ENCODE measurements at places on chromosomes 13 and 19. TPM values are rescaled to one million over a fixed set of nuclear protein-coding genes. Genes with fewer than 3 reads are reported as not detected.

GRCh38 chr13:50453188-50453587 is 390.3 kb downstream of the DLEU7 start:
- DNase-seq, result no peak

- DNase-seq, result no peak
These were observed 15.2 kb upstream of the F7 start for GRCh38 chr13:113090415-113090770.

- no peak for DNase-seq
These were observed 19.2 kb downstream of the SIGLEC8 start for GRCh38 chr19:51439021-51439465.

- DNase-seq, result peak; percentile 86
These were observed at the start of gene PALM3 for GRCh38 chr19:14061751-14062557. Gene PALM3 (minus strand): TSS chr19:14062076. CDS start chr19:14061980, 96 bp downstream.

The DKKL1 gene
- total RNA-seq, result 0.62 TPM
